GOT3 (cell line): ENCODE measurements at places on chromosomes 5 and 9.

GRCh38 chr5:56557198-56557597 is 258.2 kb upstream of the MAP3K1 start:
- DNase-seq: no peak

- no peak for DNase-seq
Measured at GRCh38 chr5:50359187-50359586, 81.9 kb downstream of the EMB start.

DNA sequence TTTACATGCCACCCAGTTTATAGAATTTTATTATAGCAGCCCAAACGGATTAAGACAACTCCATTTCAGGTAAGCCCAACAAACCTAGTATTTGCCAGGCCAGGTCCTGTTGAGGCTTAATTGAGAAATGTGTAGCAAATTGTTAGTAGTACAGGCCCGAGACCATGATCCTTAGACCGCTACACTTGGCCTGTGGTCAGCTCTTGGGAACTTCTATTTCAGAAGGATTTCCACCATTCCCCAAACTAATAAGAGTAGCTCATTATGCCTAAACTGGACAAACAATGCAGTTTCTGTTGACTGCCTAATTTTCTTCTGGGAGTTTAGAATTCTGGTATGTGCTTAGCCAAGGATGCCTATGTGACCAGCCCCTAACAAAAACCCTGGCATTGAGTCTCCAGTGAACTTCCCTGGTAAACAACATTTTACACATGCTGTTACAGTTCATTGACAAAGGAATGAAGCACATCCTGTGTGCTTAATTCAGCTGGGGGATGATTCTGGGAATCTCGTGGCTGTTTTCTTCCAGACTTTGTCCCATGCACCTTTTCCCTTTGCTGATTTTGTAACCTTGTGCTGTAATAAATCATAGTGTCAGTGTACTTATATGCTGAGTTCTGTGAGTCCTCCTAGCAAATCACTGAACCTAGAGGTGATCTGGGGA is 5.6 kb upstream of the GPX3 start:
- DNase-seq: no peak

DNA sequence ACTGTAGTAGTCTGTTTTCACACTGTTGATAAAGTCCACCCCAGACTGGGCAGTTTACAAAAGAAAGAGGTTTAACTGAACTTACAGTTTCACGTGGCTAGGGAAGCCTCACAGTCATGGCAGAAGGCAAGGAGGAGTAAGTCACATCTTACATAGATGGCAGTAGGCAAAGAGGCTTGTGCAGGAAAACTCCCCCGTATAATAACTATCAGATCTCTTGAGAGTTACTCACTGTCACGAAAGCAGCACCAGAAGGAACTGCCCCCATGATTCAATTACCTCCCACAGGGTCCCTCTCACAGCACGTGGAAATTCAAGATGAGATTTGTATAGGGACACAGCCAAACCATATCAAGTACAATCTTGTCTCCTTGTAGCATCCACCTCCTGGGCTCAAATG is 21.1 kb downstream of the PARP8 start:
- no peak for DNase-seq

DNA sequence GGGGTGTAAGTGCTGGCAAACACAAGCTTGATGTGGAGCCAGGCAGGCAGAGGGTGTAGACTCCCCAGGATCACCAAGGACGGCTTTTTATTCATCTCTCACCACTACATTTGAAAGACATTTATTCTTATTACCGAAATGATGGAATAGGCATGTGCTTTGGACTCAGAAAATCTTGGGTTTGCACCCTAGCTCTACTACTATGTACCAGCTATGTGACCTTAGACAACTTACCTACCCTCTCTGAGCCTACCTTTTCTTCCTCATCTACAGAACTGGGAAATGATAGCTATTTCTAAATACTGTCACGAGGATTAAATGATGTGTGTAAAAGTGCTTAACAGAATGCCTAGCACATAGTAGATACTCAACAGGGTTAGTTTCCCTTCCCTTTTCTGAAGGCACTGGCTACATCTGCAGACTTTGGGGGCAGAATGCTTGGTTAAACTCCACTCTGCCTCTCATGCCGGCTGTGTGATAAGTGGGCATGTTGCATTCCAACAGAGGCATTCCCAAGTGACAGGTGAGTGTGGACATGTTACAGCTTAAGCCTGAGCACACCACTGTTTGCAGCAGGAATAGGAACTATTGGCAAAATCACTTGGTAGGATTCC is 94.8 kb downstream of the SLC1A3 start:
- DNase-seq: no peak

DNA sequence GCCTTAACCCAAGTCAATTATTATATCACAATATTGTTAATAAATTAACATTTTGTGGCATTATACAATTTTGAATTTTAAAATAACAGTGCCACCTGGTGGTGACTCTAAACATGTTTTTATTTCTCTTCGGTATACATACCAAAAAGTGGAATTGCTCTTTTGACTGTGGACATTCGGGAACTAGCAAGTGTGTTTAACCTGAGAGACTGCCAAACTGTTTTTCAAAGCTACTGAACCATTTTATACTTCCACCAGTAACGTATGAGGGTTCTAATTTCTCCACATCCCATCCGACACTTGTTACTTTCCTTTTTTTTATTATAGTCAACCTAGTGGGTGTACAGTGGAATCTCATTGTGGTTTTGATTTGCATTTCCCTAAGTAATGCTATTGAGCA is 18.3 kb upstream of the HSDL2 start:
- DNase-seq: no peak

DNA sequence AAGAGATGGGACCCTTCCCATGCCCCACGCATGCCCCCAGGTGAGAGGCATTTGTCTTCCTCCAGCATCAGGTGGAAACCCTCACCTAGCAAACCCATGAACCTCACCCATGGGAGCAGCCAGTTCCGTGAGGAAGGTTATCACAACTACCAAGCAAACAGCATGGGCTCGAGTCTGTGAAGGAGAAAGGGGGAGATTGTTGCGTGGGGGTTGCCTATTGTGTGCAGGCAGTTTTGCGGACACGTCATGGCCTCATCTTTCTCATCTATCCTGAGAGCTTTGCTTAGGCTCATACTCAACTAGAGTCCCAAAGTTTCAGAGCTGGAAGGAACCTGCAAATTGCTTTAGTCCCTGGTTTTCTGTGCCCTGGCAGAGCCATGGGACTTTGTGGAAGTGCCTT is 73.6 kb upstream of the TGFBR1 start:
- DNase-seq: no peak

DNA sequence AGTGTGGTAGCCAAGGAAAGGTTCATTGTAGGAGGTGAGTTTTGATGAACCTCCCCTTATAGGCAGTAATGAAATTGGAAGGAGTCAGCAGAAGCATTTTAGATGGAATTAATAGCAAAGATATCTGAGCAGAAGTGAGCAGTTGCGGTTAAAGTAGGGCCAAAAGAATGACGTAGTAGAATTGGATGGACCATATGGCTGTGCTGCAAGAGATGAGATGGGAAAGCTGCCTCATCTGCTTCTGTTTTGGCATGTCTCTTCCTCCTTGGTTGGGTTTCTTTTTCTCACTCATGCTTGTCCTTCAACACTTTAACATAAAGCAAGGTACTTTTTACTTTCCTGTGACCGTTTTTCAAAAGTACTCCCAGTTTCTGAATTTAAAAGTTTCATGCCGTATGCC is 55.8 kb downstream of the AQP7 start:
- no peak for DNase-seq

DNA sequence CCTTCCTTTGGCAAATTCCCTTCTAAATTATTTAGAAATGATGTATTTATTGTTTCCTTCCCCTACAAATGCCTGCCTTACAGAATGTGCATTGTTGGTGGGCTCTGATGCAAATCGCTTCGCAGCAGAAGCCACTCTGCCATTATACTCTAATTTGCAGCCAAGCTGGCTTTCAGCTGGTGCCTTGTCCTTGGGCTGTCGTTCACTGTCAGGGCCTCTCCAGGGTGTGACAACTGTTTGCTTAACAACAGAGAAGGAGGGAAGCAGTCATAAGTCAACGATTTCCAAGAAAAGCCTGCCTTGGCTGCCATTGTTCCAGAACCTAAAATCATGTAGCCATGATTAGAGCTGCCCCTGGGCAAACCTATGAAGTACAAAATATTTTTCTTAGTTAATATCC is 260.1 kb upstream of the RGMB start:
- no peak for DNase-seq

- DNase-seq: no peak
Measured at GRCh38 chr9:93587284-93587650, 10.9 kb downstream of the PHF2 start.

GRCh38 chr5:65611524-65611923 is 12.6 kb downstream of the TRIM23 start:
- no peak for DNase-seq

DNA sequence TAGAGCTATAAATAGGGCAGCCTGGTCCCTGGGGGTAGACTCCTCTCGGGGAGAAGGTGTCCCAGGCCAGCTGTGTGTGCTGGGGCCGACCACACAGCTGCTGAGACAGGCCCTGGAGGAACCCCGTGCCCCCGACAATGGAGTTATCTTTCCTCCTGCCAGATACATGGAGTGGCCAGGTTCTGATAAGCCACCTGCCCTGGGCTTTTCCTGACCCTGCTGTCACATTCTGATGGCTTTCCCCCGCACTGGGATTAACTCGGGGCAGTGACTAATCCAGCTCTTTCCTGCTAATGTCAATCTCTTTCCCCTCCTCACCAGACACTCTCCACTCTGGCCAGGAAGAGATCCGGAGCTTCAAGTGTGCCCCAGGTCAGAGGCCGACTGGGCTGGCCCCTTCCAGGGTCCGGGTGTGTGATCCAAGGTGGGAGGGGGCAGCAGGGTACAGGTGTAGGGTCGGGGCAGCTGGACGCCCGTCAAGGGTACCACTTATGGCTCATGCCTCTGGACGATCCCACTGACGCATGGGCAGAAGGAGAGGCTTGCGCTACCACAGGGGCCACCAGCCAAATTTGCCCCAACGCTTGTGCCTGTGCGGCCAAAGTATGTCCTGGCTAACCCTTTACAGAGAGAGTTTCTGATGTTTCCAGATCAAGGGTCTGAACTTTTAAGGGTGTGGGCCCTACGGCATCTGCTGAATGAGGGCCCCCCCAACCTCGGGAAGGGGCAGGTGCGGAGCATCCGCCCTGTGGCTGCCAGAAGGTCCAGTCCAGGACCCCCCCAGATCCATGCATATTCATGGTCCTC is 20.6 kb upstream of the COL5A1 start:
- no peak for DNase-seq

GRCh38 chr9:79387101-79387835 is 184.5 kb upstream of the TLE4 start:
- no peak for DNase-seq

DNA sequence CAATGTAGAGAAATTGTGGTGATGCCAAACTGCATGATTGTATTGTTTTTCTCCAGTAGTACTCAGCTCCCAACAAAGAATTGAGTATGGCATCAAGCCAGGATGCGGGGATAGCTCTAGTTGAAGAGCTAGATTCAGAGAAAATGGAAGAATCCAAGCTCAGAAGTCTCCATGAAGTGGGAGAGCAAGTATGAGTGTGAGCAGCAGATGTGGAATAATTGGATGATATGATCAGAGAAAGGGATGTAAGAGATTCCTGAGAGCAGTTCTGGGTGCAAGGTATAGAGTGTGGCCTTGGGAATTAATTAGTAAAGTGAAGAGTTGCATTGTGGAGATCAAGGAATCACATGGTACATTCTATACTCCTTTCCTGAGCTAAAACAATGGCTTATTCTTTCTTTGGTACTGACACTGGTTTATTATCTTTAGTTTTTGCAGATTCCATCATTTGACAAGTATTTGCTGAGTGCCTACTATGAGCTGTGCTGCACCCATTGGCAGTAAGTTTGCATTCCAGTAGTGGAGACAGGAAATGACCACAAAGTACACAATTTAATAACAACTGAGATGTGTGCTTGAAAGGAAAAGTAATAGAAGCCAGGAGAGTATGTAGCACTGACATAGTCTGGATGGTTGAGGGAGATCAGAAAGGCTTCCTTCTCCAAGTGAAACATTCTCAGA is 177.1 kb downstream of the CPLANE1 start:
- no peak for DNase-seq

- DNase-seq: no peak
Measured at GRCh38 chr9:78074385-78075291, 43.0 kb upstream of the GNAQ start.

GRCh38 chr9:17789316-17789715 is 210.4 kb downstream of the SH3GL2 start:
- DNase-seq: no peak

DNA sequence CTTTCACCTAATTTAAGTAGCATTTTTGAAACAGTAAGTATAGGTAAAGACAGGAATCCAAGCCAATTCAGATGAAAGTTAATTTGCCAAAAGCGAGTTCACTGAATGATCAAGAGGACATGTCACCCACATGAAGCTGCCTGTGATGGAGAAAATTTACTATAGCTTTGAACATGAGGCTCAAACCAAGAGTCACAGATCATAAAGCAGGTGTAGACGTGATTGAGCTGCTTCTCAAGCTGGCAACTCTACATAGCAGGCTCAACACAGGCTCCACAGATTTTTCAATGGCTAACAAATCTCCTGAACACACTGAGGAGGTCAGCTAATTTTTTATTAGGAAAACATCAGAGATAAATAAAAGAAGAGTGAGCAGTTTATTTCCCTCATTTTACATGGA is 173.7 kb downstream of the FAM114A2 start:
- no peak for DNase-seq

DNA sequence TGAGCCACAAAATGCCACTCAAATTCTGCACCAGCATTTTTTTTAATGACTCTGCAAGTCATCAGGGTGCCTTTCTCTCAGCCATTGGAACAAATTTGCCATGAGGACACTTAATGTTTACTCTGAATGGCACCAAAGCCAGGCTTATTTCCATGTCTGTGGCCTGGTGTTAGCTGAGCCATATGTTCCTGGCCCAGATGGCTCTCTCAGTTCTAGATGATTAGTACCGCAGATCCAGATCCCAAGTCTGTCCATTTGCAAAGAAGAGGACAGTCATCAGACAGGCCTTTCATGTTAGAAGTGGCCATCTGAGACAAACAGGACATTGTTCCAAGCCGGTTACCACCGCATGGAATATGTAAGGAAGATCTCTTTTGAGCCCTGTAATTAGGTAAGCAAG is 70.3 kb downstream of the INSYN2B start:
- no peak for DNase-seq

GRCh38 chr5:71780597-71780996 is 61.5 kb downstream of the CARTPT start:
- no peak for DNase-seq

GRCh38 chr5:135397084-135397483 is 1.9 kb downstream of the MACROH2A1 start:
- DNase-seq: no peak

- no peak for DNase-seq
Measured at GRCh38 chr9:106479679-106480078, 383.3 kb upstream of the ZNF462 start.

GRCh38 chr5:126777257-126777974 is 480 bp downstream of the LMNB1 start:
- peak; percentile 50 for DNase-seq

DNA sequence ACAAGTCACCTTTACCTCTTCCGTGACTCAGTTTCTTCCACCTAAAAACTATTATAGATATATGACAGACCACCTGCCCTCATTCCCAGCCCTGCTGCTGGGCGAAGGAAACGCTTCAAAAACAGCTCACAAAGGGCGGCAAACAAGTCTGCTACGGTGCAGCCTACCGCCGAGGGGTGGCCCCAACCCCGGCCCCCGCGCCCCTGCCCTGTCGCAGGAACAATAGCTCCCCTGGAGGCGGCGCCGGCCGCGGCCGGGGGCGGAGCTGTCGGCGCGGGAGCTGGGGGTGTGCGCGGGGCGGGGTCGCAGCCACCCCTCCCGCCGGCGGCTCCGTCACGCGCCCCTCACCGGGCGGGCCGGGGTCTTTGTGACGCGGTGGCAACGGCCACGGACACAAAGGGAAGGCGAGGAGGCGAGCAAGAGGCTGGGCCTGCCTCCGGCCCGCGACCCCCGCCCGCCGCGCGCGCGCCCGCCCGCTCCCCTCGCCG is at the start of gene TMEFF1:
Gene TMEFF1 (plus strand): TSS at position 362 of the 488 bp plus-strand sequence. CDS start 396 bp downstream, outside the sequence.
- DNase-seq: no peak
